Sciatic nerve (tissue), 2 donors: ENCODE measurements at places on chromosomes 3 and 15.

- DNase-seq, result no peak
These were observed 69.0 kb downstream of the TIGIT start for GRCh38 chr3:114362815-114363214.

DNA sequence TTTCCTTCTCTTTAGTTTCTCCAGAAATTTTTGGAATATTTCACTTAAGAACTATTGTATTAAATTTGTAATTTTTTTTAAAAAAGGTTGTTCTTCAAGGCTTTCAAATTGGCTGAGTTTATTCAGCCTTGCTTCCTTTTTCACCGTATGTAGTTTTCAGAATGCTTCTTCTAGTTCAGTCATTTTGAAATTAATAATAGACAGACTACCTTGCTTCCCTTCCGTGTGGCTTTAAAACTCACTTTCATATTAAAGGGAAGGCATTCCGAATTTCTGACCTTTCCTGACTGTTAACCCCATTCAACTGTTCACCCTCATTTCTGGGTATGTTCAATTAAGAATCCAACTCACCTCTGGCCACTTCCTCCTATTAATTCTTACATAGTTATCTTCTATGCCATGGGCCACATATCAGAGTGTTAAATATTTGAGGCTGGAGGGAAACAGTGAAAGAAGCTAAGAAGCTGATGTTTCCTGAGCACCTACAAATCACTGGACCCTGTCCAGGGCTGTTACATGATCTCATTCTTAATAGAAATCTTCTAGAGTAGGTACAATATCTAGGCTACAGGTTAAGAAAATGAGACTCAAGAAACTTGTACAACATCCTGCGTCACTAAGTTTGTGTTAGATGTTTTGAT, 237.5 kb downstream of the P3H2 start:
- DNase-seq, result no peak

- DNase-seq, result no peak
These were observed 235.3 kb downstream of the C3orf38 start for GRCh38 chr3:88385090-88385489.

GRCh38 chr3:117427081-117427480, 717.5 kb downstream of the TUSC7 start:
- no peak for DNase-seq

DNA sequence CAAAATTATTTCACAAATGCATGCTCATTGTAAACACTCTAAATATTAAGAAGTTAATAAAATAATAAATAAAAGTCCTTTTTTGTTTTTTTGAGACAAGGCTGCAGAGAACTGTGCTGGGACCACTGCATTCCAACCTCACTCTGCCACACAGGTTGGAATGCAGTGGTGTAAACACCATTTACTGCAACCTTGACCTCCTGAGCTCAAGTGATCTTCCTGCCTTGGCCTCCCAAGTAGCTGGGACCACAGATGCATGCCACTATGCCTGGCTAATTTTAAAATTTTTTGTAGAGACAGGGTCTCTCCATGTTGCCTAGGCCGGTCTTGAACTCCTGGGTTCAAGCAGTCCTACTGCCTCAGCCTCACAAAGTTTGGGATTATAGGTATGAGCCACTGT, 578.4 kb downstream of the ZIC1 start:
- DNase-seq, result no peak

- no peak for DNase-seq
These were observed 9.8 kb upstream of the TNFAIP8L3 start for GRCh38 chr15:51104512-51104911.

DNA sequence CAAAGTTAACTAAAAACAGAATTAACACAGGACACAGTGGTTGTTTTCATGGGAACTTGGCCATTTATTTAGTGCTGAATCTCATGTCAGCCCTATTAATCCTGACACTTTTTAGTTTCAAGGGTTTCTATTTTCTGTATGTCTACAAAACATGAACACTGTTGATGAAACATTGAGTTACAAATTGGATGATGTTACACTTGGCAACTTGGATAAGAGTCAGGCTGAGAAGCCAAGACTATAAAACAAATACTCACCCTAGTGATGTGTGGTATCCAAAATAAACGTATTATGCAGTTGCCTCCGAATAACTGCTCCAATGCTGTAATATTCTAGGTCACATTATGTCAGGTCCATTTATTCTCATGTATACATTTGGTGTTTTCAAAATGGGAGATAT, 349.6 kb downstream of the ZIC1 start:
- DNase-seq, result no peak

- DNase-seq, result no peak
These were observed 103.0 kb downstream of the ISL2 start for GRCh38 chr15:76439542-76439941.

DNA sequence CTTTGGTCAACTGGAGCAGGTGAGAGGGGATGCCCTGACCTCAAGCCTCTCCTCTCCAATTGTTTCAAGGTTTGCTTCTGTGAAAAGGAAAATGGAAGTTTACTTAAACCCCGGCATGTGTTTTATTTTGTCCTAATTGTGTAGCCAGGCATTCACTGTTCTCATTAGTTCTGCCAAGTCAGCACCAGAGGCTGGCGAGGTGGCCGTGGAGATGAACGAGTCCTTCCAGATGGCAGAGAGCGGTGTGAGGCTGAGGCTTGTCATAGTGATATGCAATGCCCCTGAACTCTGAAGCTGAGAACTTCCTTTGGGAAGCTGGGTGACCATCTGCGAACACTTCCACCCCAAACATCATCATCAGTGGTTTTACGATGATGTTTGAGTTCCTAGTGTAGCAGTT, 199.6 kb downstream of the TJP1 start:
- no peak for DNase-seq

- DNase-seq, result no peak
These were observed 615.6 kb upstream of the NECTIN3 start for GRCh38 chr3:110456001-110456400.

DNA sequence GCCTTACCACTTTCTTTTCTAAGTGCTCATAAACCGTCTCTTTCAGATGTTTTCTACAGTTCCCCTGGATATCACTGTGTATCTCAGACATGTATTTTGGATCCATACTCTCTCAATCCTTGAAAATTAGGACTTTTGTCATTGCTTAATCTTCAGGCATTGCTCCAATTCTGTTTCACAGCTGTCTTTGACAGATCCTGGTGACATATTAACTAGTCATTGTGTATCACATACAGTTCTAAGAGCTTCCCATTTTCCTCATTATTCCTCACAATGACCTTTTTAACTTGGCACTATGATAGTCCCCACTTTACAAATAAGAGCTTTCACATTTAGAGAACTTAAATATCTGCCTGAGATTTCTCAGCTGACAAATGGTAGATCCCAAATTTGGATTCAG, 151.7 kb downstream of the CLSTN2 start:
- no peak for DNase-seq

DNA sequence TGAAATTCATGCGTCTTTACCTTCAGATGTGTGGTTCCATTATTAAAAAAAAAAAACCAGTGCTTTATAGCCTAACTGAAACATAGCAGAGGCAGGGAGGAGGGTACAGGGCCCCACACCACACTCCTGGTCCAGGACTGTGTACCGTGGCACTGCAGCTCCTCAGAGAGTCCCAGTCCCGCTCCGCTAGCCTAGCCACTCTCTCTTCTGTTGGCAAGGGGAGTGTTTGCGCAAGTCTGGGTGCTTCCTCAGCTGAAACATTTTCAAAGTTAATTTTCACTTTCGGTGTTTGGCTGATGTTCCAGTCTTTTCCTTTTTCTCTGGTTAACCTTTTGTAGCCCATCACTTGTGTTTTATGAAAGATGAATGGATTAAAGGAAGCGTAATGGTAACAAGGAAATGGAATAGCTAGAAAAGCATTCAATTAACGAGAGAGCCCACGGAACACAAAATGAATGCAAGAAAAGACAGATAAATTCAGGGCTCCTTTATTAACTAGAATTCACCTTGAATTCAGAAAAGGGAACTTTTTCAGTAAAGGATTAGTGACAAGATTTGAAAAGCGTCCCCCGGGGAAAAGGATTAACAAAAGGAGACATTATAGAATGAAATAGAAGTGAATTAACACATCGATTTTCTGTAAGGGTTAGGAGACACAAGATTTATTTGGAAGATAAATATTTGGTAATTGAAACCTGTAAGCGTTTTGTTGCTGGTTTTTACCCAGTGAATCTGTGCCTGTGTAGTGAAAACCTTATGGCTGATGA, 177.0 kb downstream of the CACNA2D3 start:
- no peak for DNase-seq

- DNase-seq, result no peak
These were observed 12.6 kb downstream of the CEP152 start for GRCh38 chr15:48798319-48798718.

- no peak for DNase-seq
These were observed 490.8 kb downstream of the IGSF11 start for GRCh38 chr3:118543832-118544231.

- DNase-seq, result no peak
These were observed 3.1 kb downstream of the CSRNP1 start for GRCh38 chr3:39150148-39150802.

DNA sequence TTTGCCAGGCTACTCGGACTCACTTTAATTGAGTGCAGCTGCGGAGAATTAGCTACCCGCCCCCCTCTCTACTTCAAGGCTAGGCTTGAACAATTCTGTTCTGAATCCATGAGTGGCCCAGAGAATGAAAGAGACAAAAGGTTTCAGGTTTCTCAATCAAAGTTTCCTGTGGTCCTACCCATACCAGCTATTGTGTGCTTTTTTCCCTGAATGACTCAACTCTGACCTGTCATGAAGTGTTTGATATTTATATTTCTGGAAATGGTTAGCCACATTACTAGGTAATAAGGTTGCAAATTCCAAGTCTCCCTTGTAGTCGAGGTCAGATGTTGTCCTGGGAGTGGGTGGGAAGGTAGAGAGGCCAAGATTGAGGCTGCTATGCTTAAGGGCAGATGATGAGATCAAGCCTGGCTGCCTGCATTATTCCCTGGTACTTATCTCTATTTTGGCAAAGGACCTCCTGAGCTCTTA, 392.7 kb upstream of the TBL1XR1 start:
- DNase-seq, result no peak

DNA sequence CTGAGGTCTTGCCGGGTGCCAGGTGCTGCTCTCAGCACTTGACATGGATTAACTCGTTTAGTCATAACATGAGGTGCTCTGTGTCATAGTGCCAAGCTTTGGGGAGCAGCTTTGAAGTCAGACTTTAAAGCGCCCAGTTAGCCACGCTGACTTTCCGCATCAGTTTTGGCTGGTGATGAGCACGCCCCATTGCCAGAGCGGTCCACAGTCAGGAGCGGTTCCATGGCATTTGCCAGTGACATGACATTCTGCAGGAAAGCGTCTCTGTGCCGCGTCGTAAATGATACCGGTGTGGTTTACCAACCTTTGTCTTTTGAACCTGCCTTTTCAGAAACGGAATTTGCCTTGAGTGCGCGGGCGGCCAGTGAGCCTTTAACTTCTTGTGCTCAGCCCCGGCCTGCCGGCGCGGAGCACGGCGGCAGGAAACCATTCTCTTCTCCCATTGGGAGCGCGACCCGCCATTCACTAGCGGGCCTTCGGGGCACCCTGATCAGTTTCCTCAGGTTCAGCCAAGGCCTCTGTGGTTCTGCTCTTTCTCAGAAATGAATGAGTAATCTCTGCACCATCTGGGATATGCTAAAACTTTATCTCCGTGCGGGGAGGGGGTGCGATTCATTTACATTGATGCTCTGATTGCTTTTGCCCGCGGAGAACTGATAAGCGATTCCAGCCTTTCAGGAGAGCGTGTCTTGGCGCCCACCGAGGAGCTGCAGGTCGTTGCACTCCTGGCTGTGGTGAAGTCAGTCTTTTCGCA, 1.7 kb upstream of the SLC2A2 start:
- DNase-seq, result peak; percentile 57

GRCh38 chr3:143383421-143383820, 263.9 kb downstream of the CHST2 start:
- no peak for DNase-seq

- no peak for DNase-seq
These were observed 79.9 kb downstream of the GTPBP8 start for GRCh38 chr3:113070681-113071113.

GRCh38 chr3:195440379-195440778, 2.4 kb downstream of the ACAP2 start:
- DNase-seq, result no peak

- no peak for DNase-seq
These were observed 153.4 kb downstream of the EBLN2 start for GRCh38 chr3:73214846-73215245.

DNA sequence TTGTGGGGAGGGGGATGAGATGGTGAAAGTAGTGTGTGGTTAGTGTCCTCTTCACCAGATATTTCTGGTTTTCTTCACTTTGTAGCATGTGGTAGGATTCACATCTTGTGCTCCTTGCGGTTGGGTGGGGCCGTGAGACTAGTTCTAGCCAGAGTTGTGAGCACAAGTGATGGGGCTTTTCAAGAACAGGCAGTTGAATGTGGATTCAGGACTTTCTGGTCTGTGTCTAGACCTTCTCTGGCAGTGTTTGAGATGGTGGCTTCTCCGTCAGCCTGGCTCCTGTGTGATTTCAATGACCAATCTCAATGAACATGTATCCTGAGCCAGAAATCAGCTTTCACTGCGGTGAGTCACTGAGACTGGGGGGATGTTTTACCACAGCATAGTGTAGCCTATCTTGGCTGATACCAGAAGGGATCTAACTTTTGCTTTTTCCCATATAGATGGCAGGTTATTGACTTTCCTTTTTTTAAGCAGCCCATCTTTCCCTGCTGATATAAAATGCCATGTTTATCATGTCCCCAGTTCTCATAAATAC, 82.6 kb downstream of the RPLP1 start:
- DNase-seq, result no peak

DNA sequence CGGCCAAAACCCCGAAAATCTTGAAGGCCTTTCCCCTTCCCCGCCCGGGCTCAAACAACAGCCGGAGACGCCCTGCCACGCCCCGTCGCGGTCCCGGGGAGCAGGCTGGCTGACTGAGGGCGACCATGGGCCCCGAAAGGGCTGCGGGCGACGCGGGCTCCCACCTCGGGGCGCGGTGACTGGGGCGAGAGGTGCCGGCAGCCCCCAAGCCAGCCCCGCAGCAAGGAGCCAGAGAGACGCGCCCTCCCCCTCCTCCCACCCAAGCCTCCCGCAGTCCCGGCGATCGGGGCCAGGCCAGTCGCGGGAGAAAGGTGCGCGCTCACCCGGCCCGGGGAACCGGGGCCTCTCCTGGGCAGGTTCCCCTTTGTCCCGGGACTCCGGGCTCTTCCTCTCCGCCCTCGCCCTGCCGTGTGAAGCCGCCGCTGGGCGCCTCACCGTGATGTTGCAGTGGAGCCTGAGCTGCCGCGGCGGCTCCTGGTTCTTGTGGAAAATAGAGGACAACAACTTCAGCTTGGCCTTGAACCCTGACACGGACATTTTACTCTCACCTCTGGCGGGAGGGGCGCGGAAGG, 30.6 kb upstream of the ZSCAN2 start:
- DNase-seq, result peak; percentile 79

DNA sequence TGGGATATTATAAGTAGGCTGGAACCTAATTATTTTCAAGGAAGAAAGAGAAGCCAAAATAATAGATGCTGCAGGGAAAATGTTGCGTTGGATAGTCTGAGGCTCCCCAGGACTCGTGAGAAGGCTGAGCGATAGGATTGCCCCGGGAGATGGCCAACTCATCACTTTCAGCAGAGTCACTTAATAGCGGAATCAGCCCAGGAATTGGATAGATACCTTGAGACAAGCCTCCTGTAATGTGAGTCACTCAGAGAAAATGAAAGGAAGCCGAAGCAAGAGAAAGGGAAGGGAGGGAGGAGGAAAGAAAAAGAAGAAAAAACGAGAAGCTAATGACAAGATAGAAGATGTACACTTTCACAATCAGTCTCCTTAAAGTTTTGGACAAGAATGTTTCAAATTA, 94.3 kb downstream of the SQOR start:
- DNase-seq, result no peak

- no peak for DNase-seq
These were observed 99.7 kb downstream of the ROBO2 start for GRCh38 chr3:77139624-77140023.

- no peak for DNase-seq
These were observed 7.1 kb upstream of the SSUH2 start for GRCh38 chr3:8651418-8652323.

- no peak for DNase-seq
These were observed 245.7 kb downstream of the SV2B start for GRCh38 chr15:91345736-91346135.
